ENCODE measurements at places on chromosomes 16 and 17.

- no peak for DNase-seq
Observed at GRCh38 chr16:10590342-10590741, 9.9 kb upstream of the EMP2 start.

- no peak for DNase-seq
Observed at GRCh38 chr16:1741553-1742165, 29.7 kb downstream of the NME3 start.

GRCh38 chr16:79628501-79628975 lies 28.0 kb upstream of the MAF start:
- no peak for DNase-seq

GRCh38 chr16:82506692-82507670 lies 119.8 kb upstream of the CDH13 start:
- no peak for DNase-seq

GRCh38 chr17:61261001-61261637 lies 138.5 kb upstream of the TBX2 start:
- DNase-seq = no peak

- no peak for DNase-seq
Observed at GRCh38 chr17:31052187-31052889, 42.4 kb upstream of the NF1 start.

DNA sequence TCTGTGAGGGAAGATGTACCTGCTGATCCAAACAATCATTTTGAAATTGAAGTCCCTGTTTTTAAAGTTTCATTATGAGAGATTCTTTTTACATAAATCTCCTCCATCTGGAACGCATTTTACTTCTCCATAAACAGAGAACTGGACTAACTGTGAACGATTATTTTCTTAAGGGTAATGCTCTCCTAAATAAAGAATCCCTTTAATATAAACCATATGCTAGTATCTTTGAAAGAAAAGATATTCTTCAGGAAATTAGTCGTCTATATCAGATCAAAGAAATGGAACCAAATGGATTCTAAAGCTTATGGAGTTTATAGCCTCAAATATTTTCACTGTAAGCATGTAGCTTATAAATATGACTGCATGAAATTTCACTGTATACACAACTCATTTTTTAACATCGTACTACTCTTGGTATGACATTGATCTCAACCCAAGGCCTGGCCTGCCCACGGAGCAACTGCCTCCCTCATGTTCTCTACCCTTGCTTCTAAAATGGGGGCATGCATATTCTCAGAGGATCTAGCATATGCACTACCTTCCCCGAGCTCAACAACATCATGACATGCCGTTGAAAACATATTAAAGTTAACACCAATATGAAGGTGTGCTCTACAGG lies 66.4 kb downstream of the MYH10 start:
- DNase-seq = no peak

DNA sequence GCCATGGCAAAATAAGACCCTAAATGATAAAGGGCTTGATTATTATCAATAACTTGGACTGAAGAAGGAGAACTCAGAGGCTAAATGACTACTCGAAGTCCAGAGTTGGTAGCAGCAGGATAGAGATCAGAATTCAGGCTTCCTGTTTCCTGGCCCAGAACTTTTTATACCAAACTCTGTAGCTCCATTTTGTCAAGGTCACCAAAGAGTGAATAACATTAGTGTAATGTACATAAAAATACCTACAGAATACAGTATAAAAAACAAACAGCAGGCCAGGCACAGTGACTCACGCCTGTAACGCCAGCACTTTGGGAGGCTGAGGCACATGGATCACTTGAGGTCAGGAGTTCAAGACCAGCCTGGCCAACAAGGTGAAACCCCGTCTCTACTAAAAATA lies 79.0 kb downstream of the ARHGAP17 start:
- DNase-seq = no peak

DNA sequence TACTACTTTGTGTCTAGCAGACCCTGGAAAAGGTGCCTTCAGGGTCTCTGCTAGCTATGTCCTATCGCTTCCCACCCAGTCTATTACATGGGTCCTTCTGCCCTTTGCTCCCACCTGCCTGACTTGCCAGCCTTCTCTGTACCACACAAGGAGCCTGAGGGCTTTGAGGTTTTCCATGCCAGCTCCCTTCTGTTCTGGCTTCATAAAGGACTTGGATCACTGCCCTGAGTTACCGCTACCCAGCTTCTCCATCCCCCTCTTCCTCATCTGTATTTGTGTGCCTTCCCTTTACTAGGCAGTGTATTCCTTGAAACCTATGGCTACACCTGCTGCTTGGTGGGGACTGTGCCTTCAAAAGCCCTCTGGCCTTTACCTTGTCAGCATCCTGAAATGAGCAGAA lies 19.6 kb upstream of the LLGL1 start:
- no peak for DNase-seq

DNA sequence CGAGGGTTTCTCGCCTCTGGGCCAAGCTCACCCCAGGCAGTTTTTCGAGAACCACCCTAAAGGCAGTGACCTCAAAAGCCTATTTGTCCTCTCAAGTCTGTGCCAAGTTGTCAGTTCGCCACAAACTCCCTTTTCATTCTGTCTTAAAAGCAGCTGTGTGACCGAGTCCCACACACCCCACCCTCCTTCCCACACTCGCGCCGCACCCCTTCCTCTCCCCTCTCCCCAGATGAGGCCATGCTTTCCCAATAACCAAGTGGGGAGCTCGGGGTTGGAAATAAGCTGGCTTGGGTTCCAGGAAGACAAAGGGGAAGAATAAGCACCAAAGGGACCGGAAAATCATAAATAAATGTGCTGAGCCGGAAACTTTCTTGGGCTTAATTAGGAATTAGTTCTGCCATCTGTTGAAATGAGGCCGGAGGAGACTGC lies 36.7 kb downstream of the GRIN2C start:
- DNase-seq = no peak

DNA sequence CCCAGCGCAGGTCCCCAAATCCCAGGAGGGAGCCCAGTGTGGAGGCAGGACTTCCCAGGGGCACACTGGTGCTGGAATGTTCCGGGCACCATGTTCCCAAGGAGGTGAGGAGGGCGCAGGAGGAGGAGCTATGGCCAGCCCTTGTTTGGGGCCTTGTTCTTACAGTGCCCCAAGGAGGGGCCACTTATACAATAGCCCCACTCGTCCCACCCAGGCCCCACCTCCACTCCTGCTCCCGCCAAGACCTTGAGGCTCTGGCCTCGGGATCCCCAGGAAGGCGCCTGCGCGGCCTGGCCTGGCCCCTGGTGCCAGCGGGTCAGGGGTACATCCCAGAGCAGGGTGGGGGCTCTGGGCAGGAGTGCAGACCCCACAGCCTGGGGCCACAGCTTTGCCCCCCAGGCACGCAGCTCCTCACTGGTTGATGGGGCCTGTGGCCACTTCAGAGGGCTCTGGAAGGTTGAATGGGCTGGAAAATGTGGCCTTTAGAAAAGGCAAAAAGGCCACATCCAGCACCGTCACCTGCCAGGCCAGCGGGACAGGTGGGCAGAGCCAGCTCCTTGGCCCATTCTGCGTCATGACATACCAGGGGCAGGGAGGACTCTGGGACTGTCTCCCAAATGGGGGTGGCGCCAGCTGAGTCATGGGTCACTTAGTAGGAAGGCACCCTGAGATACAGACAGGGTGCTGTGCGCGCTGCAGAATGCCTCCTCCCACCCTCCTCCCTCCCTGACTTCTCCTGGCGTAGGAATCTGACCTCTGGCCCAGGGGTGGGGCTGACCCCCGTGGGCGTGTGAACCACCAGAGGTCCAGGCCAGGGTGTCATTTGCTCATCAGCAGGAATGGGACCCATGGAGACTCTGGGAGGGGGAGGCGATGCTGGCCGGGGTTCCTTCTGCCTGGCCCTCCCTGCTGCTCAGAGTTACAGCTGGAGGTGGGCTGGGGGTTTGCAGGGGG lies 32.3 kb upstream of the PVALEF start:
- no peak for DNase-seq

DNA sequence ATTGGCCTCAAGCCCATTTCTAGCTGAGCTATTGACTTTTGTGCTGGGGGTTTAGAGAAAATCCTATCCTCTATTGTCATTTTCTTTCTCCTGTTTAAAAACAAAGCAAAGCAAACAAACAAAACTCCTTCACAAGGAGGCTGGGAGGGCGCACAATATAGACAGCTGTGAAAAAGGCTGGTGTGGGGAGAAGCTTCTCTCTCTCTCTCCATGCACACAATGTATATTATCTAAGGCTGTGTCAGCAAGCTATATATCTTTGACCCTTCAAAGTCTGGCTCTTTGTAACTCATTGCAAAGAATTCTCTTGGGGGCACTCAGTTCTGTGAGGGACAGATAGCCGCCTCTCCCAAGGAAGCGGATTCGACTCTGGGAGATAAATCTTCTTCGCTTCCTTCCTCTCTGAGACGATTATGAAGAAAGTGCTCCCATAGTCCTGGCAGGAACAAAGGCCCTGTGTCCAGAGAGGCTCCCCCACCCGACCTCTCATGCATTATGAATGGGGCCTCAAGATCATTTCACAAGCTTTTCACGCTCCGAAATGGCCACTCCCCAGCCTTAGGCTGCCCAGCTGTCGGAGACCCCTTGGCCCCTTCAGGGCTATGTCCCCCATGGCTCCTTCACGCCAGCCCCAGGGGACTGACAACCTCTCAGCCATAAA lies 33.2 kb upstream of the MEAK7 start:
- DNase-seq = no peak

DNA sequence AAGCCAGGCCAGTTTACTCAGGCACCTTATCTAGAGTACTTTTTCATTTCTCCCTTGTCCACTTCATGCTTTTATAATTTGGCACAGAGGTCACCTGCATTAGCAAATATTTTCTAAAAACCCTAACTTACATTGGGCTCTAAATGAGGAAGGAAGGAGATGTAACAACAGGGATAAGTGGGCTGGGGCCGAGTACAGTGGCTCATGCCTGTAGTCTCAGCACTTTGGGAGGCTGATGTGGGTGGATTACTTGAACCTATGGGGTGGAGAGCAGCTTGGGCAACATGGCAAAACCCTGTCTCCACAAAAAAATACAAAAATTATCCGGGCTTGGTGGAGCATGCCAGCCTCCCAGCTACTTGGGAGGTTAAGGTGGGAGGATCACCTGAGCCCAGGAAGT lies 55.9 kb downstream of the TMEM100 start:
- DNase-seq = no peak
